ENCODE measurements at places on chromosomes 3 and 15.
A peak's percentile ranks its signal among the peaks of the same experiment; 100 is the strongest.

GRCh38 chr15:78390826-78391225 lies 47.2 kb upstream of the IREB2 start:
- DNase-seq = no peak

- DNase-seq = no peak
Measured at GRCh38 chr3:173753593-173753992, 356.0 kb downstream of the NLGN1 start.

GRCh38 chr15:50166216-50166615 lies 15.8 kb upstream of the SLC27A2 start:
- no peak for DNase-seq

GRCh38 chr3:24522146-24522579 lies 27.5 kb upstream of the THRB start:
- DNase-seq = no peak

DNA sequence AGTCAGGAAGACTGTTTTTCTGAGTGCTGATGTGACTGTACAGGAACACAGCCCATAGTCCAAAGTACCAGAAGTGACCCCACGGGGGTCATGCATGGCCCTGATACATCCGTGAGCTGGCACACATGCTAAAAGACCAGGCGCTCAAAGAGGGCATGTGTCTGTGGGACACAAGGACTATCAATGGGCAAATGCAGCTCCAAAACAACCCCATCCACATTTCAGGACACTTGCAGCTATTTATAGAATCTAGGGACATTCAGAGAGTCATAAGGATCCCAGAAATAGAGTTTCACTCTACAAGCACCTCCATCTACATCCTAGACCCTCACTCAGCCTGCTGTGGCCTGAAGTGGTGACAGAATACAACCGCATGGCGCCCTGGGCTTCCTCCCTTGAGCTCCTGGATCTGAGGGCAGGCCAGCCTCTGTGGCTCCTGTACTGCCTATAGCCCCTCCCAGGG lies 17.0 kb downstream of the SLC25A20 start:
- DNase-seq = no peak

- no peak for DNase-seq
Measured at GRCh38 chr15:67801926-67802914, 23.1 kb upstream of the SKOR1 start.

GRCh38 chr3:26105261-26105660 lies 315.4 kb downstream of the OXSM start:
- DNase-seq = no peak

- no peak for DNase-seq
Measured at GRCh38 chr3:60764870-60765269, 486.4 kb downstream of the FHIT start.

DNA sequence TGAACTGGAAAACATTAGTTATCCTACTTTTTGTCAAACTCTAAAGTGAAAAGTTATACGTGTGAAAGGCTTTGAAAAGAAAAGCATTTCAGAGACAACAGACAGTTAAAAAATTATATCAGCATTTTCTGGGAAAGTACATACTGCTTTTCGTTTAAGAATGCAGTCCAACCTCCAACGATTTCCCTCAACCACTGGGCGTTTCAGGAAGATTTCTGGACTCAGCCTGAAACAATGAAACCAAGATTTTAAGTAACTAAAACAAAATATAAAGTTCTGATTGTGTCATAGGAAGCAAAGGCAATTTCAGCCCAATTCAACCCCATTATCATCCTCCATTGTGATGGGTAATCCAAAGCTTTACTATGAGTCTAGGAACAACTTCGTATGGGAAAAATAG lies 110.7 kb downstream of the PLD1 start:
- DNase-seq = no peak

DNA sequence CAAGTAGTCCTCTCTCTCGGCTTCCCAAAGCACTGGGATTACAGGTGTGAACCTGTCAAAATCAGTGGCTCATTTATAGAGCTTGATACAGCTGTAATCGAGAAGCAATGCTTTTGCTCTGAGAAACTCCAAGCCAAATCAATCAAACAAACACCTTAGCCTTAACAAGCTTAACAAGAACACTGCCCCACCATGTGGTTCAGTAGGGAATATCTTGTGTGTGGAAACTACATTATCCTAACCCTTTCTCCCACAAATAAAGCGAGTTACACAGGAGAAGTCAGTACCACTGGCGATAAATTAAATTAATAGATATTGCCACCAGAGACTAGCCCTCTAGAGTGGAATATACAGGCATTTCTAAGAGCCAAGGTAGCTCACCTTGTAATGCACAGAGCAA lies 13.9 kb downstream of the CDAN1 start:
- no peak for DNase-seq

DNA sequence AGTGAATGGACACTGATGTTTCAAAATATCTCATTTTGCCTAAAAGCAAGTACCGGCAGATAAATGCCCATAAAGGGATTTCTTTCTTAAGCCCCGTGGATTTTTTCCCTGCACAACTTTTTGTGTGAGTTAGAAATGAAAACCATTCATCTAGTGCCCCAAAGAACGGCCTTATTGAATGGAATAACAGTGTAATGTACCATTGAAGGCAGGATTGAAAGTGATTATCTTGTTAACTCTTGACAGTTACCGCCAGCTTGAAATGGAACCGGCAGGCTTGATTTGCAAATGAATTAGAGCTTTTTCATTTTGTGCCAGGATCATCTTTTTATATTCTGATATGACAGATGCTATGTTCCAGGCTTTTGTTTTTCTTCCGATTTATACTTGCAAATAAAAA lies 162.2 kb downstream of the RSRC1 start:
- no peak for DNase-seq

GRCh38 chr3:126119976-126120375 lies 36.1 kb upstream of the SLC41A3 start:
- DNase-seq = no peak

DNA sequence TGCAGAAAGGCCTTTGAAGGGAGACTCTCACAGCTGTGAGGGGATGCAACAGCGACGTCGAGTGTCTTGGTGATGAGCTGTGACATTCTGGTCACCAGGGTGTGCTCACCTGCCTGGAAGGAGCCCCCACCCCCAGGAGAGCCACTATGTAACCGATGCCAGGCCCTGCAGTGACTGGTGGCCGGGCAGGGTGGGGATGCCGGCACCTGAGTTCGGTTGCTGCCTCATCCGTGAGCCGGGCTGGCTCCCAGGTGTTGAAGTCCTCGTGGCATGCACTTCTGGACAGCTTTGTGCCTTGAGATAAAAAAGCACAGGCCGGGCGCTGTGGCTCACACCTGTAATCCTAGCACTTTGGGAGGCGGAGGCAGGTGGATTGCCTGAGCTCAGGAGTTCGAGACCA lies 56.5 kb downstream of the ASB7 start:
- no peak for DNase-seq

GRCh38 chr15:73758461-73758860 lies 5.3 kb upstream of the INSYN1 start:
- DNase-seq = no peak

GRCh38 chr3:31041161-31041978 lies 146.9 kb upstream of the GADL1 start:
- DNase-seq = no peak

DNA sequence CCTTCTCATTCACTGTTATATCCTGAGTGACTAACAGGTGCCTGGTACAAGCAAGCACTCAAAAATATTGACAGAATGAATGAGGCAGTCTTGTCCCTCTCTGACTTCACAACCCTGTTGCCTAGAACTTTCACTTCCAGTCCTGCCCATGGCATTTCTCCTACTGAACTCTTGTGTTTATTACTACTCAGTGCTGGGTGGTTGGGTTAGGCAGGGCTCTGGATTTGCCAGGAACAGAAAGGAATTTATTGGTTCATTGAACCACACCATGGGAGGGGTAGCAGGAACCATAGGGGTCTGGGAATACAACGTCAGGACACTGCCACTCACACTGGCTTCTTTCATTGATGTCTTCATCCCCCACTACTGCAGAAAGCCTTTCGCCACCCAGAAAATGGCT lies 41.9 kb upstream of the SEMA4B start:
- DNase-seq = no peak

- DNase-seq = no peak
Measured at GRCh38 chr15:28190391-28191174, 91.5 kb upstream of the OCA2 start.

- no peak for DNase-seq
Measured at GRCh38 chr3:30269751-30270445, 336.5 kb upstream of the TGFBR2 start.

- no peak for DNase-seq
Measured at GRCh38 chr3:77835921-77836320, 796.0 kb downstream of the ROBO2 start.

DNA sequence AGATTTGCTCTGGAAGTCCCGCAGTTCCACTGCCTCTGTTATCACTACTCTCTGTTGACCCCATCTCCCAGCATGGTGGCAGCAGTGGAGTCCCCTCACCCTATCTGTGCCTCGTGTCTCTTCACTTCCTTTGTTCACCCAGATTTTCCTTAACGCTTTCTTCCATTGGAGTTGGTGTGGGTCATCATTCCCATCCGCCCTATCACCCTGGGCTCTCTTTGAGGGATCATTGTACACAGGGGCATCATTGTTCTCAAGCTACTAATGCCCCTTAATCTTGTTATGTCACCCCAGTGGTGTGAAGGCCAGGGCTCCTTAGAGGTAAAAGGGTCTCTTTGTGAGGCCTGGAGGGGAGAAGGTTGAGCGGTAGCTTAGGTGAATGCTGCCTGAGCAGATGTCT lies 329.5 kb upstream of the CTDSPL start:
- DNase-seq = no peak

DNA sequence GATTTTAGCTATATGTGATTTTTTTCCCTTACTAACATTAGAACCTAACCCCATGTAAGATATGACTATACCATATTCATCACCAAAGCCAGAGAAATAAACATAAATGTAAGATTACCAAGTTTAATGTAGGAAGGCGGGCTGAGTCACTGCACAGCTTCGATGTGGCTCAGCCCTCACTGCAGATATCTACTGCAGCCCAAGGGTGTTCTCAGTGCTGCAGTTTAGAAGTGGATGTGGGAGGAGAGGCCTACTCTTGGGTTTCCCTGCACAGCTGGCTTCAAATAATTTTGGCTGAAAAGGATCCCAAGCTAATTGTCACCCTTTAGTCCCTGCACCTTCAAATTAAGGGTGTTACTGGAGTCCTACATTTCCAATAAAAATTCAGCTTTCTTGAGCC lies 9.3 kb downstream of the ARPP19 start:
- peak; percentile 84 for DNase-seq

DNA sequence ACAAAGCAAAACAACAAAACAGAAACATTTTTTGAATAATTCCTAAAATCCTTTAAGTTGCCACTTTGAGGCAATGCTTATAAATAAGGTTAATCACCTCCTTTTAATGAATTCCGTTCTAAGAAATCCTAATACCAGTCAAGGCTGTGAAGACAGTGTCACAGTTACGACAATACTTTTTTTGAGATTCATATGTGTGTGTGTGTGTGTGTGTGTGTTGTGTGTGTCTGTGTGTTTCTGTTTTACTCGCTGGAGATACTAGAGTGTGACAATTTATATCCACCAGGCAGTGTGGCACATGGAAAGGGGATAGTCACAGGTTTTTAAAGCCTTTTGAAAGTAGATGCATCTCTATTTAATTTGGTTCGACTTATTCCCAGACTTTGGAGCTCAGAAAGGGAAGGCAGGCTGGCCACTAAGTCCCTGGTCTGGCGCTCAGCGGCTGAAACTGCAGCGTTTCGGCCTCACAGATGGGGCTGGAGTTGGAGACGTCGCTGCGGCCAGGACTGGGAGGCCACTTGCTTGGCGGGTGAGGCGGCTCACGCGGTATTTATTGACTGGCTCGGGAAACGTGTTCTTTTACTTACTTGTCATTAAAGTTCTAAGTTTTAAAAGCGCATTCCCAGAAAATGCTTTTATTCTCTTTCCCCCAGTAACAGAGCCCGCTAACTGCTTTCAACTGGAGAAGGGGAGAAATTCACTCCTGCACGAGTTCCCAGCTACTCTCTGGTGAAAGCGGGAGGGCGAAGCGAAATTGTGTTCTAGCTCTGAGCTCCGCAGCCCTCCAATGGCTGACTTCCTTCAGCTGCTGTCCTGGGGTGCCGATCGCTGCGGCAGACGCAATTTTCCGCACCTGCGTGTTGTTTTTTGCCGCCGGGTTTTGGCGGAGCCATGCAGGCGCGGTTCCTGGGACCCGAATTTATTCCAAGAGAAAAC lies 13.7 kb downstream of the ZIC1 start:
- no peak for DNase-seq

DNA sequence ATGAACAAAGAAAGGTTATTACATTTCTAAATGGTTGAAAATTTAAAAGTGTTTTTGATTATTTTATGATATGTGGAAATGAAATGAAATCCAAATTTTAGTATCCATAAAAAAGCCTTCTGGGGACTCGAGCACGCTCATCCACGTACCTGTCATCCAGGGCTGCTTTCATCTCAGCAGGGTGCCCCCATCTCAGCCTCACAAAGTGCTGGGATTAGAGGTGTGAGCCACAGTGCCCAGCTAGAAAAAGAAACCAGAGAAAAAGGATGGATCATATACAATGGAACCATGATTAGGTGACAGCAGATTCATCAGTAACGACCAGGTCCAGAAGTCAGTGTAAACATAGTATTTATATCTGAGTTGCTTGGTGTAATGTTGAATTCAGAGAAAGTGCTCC lies 49.7 kb downstream of the STARD5 start:
- no peak for DNase-seq

DNA sequence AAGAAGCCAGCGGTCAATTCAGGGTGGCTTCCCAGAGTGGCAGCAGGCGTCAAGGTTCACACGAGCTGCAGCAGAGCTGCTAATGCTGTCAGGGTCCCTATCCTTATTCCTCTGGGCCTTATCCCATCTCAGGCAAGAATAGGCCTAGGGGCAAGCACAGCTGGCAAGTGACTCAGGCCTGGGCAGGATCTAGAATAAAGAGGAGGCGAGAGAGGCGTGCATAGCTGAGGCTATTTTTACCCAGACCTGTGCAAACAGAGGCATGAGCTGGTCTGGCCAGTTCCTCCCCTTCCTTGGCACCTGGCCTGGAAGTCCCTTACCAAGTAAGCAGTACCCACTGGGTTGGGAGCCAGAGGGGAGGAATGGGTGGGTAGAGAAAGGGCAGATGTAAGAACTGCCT lies 12.2 kb upstream of the VIPR1 start:
- DNase-seq = no peak

GRCh38 chr15:79067072-79067833 lies 23.3 kb downstream of the RASGRF1 start:
- DNase-seq = no peak

- DNase-seq = no peak
Measured at GRCh38 chr3:124552224-124552623, 178.0 kb upstream of the UMPS start.

GRCh38 chr3:23864931-23865330 lies 51.9 kb downstream of the NKIRAS1 start:
- no peak for DNase-seq

GRCh38 chr3:60953351-60953750 lies 297.9 kb downstream of the FHIT start:
- DNase-seq = no peak

GRCh38 chr15:94042180-94042928 lies 189.0 kb upstream of the MCTP2 start:
- no peak for DNase-seq

- DNase-seq = no peak
Measured at GRCh38 chr3:143011705-143012104, 10.3 kb downstream of the U2SURP start.

GRCh38 chr3:195312714-195313113 lies 41.8 kb upstream of the XXYLT1 start:
- DNase-seq = no peak
